ENCODE measurements at places on chromosomes 2 and 18.

GRCh38 chr2:196176142-196176738 is 4.9 kb upstream of the STK17B start:
- no peak for DNase-seq

GRCh38 chr2:19709553-19709952 is 192.2 kb downstream of the TTC32 start:
- DNase-seq, result no peak

DNA sequence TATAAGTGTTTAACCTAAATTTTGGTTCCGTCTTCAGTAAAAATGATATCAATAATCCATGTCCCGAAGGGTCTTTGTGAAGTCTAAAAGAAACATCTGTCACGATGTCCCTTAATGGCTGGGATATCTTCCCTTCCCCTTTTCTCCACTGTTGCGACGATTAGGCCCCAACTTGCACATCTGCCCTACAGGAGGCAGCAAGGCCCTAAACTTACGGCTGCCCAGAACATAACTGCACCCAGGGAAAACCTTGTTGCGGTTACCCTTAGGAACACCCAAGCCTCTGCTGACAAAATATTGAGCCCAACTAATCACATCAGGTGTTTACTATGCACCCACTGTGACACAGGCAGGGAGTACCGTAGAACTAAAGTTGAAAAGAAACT is 1.3 kb upstream of the SMAD2 start:
- no peak for DNase-seq

- DNase-seq, result no peak
These were observed 76.6 kb downstream of the BAZ2B start for GRCh38 chr2:159539701-159540100.

All from IMR-90 (cell line).